ENCODE measurements at places on chromosomes 12 and 14.

- DNase-seq = no peak
These were observed 19.4 kb downstream of the MAP3K9 start for GRCh38 chr14:70789961-70790360.

- no peak for DNase-seq
These were observed 11.8 kb upstream of the DERA start for GRCh38 chr12:15899282-15899870.

DNA sequence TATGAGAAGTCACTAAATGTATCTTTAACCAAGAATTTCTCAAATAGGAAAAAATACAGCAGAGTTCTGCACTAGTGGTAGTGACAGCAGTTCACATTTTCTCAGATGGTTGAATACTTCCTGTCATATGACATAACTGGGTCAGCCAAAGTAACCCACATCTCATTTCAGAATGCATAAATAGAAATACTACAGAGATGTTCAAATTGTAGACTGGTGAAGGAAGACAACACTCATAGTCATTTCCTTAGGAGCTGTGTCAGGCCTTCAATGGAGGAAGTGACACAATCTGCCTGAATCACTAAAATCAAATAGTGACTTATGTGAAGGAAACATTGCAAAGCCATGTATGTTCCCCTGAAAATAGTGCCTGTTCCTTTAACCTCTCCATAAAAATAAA is 32.4 kb downstream of the FERMT2 start:
- no peak for DNase-seq

- no peak for DNase-seq
These were observed 1490.8 kb upstream of the TMEM132C start for GRCh38 chr12:126776026-126776655.

GRCh38 chr12:132124766-132125425 is 19.2 kb downstream of the DDX51 start:
- DNase-seq = no peak

- no peak for DNase-seq
These were observed 240.6 kb downstream of the SLC25A21 start for GRCh38 chr14:36931791-36932190.

GRCh38 chr14:67429510-67430205 is 17.7 kb upstream of the PLEK2 start:
- no peak for DNase-seq

GRCh38 chr12:26678697-26679660 is 154.0 kb downstream of the ITPR2 start:
- DNase-seq = peak; percentile 27
